ENCODE measurements at places on chromosomes 11 and 22.

GRCh38 chr11:120235024-120235628 lies 4.8 kb upstream of the POU2F3 start:
- peak; percentile 84 for ATAC-seq

- ATAC-seq, result no peak
Measured at GRCh38 chr11:65894034-65894591, 3.6 kb downstream of the CCDC85B start.

DNA sequence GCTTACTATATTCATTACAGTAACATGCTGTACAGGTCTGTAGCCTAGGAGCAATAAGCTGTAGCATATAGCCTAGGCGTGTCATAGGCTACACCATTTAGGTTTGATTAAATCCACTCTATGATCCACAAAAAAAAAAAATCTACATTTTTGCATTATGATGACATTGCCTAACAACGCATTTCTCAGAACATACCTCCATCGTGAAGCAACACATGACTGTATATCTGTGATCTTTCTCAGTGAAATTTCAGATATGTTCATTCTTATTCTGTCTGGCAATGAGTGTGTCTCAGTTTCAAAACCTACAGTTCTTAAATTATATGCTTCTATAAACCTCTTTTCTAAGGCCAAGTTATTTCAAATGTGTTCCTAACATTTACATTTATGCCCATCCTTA lies 140.3 kb downstream of the CADM1 start:
- no peak for ATAC-seq

- ATAC-seq, result no peak
Measured at GRCh38 chr22:23382428-23383218, 197.5 kb downstream of the IGLL1 start.

- ATAC-seq, result peak; percentile 50
Measured at GRCh38 chr11:93542811-93543229, 371 bp downstream of the SMCO4 start.

DNA sequence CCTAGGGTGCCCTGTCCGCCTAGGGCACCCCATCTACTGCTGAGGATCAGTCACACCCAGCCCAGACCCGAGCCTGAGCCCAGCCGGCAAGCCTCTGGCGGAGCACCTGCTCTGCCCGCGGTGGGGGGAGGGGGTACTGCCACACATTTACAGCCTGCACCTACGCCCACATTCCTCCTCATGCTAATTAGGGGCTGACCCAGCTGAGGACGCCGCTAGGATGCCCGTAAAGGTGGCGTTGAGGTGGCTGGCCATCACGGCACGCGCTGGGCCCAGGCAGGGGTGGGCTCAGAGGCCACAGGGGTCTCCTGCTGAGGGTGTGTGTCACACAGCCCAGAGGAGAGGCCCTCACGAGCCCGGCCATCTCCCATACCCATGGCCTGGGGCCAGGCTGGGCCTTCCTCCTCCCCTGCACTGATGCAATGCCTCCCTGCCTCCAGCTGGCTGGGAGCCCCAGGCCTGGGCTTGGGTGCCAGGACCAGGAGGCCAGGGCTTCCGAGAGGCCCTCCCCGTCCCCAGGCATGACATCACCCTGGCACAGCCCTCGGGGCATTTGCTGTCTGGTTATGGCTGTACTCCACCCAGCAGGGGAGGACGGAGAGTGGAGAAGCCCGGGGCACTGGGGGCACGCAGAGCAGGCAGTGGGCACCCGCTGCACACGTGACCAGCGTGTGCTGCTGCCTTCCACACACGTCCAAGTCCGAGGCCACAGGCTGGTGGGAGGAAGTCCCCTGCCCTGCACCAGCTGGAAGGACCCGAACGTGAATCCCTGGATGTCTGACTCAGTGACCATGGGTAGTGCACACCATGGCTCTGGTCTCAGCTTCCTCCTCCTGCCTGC lies 12.7 kb downstream of the DUSP8 start:
- peak; percentile 46 for ATAC-seq

- no peak for ATAC-seq
Measured at GRCh38 chr22:47539374-47539773, 776.9 kb downstream of the TBC1D22A start.

DNA sequence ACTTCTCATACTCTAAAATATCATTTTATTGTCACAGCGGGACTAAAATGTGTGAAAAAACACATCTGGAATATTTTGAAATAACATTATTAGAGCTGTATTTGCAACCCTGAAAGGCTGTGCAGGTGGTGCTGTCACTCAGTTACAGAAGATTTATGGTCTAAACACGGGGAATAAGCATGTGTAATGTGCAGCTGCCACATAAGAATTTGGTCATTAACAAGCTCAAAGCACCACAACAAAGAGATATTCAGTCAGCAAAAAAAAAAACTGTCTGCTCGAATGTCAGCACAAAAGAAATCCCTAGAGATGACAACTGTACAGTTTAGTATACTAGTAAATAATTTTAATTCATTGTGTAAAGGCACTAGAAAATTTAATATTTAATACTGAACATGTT lies 31.3 kb downstream of the TMEM123 start:
- no peak for ATAC-seq

- no peak for ATAC-seq
Measured at GRCh38 chr11:3685923-3686322, 14.7 kb upstream of the CHRNA10 start.

- no peak for ATAC-seq
Measured at GRCh38 chr11:85922367-85922766, 67.2 kb downstream of the CCDC83 start.

DNA sequence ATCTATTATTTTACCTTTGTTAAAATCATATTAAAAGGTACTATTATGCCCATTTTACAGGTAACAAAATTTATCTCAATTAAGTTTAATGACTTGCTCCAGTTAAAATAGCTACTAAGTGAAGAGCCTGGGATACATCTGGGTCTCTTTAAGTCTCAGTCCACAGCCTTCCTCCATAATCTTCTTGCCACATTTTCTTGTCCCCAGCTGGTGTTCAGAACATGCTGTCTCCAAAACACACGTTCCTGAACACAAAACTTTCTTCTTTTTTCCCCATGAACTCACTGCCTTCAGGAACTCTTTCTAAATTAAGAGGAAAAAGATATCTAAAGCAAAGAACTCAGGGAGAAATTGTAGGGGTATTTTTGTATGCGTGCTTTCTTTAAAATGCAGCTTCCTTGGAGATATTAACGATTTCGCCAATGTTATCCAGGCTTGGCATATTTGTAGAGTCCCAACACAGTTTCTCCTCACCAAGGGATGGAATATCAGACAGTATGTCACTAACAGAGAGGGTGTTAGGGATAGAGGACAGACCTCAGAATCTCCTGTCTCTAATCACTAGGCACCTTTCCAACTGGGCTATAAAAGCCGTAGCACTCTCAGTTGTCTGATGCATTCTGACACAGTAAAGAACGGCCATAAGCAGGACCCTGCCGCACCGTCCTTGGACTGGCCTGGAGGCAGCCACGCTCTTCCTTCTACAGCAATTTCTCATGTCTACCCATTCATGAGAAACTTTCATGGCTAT lies 232.8 kb upstream of the BLID start:
- no peak for ATAC-seq

DNA sequence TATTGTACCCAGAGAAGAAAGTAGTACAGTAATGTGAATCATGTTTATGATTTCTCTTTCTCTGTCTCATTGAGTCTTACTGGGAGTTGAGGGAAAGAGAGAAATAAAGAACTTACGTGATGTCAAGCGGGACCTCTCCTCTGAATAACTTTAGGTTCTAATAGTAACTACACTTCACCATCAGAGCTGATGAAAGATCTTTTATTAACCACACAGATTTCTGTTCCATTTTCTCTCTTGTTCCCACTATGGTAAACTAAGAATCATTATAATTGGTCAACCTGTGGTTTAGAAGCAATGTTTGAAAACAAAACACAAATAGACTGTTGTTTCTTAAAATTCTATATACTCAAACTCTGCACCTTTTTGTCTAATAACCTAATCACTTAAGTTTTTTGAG lies 142.3 kb downstream of the ELP4 start:
- no peak for ATAC-seq

- ATAC-seq, result peak; percentile 70
Measured at GRCh38 chr11:103091064-103091800, 728 bp downstream of the DCUN1D5 start.

GRCh38 chr22:27676545-27677213 lies 124.9 kb downstream of the MN1 start:
- no peak for ATAC-seq

DNA sequence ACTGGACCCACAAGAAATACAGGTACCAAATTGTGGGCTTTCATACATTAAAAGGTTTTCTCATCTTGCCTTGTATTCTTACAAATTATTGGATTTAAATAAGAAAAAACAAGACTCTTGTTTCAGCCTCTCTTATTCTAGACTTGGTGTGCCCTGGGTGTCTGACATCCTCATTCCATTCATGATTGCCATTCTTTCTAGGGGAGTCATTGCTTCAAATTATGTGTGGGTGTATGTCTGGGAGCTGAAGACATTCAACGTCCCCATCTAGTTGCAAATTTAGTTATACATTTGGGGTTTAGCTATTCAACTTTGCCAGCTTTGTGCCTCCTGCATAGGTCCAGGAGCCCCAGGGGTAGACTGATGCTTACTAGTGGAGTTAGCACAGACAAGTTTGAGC lies 18.1 kb downstream of the MAML2 start:
- peak; percentile 79 for ATAC-seq

DNA sequence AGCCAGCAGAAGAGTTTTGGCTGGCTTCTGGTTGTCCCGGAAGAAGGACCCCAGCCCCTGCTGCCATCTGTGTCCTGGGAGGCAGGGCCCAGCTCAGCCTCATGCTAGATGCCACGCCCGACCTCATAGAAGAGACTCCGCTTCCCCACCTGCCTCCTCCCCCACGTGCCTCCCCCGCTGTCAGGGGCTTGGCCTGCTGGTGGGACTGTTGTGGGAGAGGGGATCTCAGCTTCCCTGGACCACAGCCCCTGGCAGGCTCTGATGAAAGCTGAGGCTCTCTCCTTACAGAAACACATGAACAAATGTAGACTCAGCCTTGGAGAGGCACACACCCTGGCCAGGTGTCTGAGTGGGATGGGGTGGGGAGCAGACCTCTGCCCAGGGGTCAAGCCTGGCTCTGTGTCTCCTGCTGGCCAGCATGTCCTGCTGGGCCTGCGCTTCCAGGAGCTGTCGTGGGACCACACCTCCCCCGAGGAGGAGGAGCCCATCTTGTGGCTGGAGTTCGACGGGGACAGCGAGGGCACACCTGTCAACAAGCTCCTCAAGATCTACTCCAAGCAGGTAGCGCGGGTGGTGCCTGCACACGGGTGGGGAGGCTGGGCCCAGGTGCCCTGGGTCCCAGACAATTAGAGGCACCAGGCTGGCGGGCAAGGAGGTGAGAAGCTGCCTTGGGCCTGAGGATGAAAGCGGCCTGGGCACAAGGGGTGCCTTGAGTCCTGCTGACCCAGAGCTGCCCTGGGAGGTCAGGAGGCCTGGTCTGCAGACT lies 14.1 kb downstream of the FRMD8 start:
- ATAC-seq, result no peak

- no peak for ATAC-seq
Measured at GRCh38 chr11:16741473-16741872, 3.0 kb downstream of the C11orf58 start.

DNA sequence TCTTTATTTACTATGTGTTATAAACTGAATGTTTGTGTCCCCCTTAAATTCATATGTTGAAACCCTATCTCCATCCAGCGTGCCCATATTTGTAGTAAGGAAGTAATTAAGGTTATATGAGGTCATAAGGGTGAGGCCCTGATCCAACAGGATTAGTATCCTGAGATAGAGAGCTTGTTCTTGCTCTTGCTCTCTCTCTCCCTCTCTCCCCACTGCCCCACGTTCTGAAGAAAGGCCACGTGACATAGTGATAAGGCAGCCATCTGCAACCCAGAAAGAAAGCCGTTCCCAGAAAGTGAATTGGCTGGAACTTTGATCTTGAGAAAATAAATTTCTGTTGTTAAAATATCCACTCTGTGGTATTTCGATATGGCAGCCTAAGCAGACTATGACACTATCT lies 212.5 kb downstream of the SWAP70 start:
- no peak for ATAC-seq

- no peak for ATAC-seq
Measured at GRCh38 chr11:29612423-29612822, 404.4 kb downstream of the KCNA4 start.

DNA sequence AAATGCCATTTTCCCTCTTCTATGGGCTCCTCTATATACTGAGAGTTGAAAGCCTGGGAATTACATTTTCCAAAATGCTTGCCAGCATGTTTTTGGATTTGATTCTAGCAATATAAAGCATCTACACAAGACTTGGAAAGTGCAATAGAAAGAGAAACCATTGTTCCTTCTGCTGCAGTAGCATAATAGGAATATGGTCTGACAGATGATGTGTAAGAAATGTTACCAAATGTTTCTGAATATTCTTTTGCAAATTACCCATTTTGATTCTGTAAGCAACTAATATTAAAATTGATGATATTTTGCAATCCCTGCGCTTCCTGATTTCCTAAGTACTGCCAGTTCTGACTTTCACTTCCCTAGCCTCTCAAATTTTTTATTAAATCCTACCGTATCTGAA lies 61.6 kb downstream of the CASP12 start:
- ATAC-seq, result no peak

GRCh38 chr11:100105982-100106358 lies 581.1 kb upstream of the ARHGAP42 start:
- ATAC-seq, result no peak

GRCh38 chr11:95920460-95921105 lies 3.3 kb downstream of the MTMR2 start:
- ATAC-seq, result no peak

GRCh38 chr11:131537196-131537595 lies 166.8 kb downstream of the NTM start:
- no peak for ATAC-seq

DNA sequence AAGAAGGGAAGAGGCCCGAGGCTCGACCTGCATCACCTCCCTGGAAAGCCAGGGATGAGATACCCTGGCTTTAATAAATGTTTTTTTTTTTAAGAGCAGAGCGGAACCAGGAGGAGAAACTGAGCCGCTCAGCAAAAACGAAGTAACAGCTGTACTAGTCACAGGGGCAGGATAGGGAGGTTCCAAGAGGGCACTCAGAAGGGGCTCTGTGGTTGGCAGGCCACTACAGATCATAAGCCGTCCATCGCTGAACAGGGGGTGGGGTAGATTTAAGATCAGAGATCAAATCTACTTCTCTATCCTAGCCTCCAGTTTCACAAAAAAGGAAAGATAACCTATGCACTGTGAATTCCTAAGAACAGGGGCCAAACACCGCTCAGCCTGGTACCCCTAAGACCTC lies 625 bp downstream of the EIF3D start:
- peak; percentile 29 for ATAC-seq

Measured in SK-N-SH treated with all-trans-retinoic acid at 6 μM for 48 hours (cell line).